Stimulated activated CD4-positive, alpha-beta T cell treated with anti-CD3 and anti-CD28 coated beads, Interleukin-1b, Interleukin-23, amount 100 ng/mL, for 1 hour (primary cell): ENCODE measurements at places on chromosomes 2 and 18.

GRCh38 chr2:171271971-171272436, 111.3 kb upstream of the TLK1 start:
- no peak for DNase-seq

- DNase-seq: no peak
Measured at GRCh38 chr18:11064106-11064505, 85.3 kb downstream of the PIEZO2 start.

DNA sequence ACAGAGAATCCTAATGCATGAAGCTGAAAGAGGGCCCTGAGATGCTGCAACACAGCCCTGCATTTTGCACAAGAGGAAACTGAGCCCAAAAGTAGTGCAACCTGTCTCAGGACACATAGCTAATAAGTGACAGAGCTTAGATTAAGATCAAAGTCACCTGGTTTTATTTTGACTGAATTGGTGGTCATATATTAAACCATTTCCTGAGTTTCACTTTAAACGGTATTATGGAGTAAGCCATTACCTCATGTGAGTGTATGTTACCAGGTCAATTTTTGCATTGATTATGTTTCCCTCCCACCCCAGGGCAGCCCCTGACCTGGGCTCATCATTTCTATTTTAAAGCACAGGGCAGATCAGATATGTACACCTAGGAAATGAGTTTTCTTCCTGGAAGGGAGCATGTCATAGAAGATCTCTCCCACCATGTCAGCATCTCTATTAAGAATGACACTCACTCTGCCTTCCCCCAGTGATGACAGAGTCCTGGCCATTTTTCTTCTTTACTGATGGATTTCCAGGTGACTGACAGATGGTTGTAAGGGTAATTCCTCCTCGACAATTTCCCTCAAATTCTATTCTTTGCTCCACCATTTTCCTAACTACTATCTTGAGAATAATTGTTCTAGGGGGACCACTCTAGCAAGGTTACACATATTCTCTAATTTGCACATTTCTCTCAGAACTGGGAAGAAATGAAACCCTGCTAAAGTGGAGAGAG, 441.3 kb upstream of the SLC14A2 start:
- DNase-seq: no peak

DNA sequence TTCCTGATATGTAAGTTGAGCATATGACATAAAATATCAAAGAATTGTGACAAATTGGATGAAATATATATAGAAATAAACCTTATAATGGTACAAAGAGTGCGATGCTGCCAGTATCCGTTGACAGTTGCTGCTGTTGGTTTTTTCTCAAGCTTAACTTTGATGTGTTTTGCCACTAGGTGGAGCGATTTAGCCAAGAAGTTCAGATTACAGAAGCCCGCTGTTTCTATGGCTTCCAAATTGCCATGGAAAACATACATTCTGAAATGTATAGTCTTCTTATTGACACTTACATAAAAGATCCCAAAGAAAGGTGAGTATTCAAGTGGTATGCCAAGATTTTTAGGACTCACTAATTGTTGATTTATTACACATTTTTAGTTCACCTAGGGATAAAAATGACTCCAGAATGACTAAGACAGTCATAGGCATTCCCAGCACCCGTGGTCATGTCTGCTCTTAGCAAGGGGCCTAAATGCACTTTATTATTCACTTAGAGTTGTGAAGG, 2.1 kb downstream of the RRM2 start:
- no peak for DNase-seq

DNA sequence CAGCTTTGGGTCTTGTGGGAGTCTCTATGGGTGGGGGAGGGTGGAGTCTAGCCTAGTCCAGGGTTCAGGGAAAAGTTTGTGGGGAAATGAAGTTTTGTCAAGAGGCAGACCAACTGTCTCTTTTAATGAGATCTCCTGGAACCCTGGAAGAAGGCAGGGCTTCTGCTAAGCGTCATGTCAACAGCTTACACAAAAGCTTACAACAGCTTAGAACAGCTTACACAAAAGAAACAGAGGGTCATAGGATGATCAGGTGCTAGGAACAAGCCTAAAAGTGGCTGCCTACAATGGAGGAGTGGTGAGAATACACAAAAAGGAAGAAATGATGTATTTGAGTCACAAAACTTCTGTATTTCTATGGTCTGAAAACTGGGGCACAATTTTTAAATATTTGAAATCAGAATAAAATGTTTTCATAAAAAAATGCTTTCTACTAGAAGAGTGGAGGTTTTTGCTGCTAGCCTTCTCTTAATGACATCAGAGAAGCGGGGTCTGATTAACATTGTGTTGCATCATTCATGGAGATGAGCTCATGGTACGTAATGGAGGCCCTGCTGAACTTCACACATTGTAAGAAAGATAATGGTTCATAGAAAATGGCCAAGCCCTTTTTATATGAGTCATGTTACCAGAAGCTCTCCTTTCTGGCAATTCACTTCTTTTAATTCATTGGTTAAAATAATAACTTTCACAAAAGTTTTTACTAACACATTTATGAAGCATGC, 351.0 kb downstream of the PIK3C3 start:
- DNase-seq: no peak

- DNase-seq: no peak
Measured at GRCh38 chr2:133717497-133717896, 149.2 kb upstream of the NCKAP5 start.

- no peak for DNase-seq
Measured at GRCh38 chr18:668260-668659, 10.8 kb downstream of the TYMS start.

DNA sequence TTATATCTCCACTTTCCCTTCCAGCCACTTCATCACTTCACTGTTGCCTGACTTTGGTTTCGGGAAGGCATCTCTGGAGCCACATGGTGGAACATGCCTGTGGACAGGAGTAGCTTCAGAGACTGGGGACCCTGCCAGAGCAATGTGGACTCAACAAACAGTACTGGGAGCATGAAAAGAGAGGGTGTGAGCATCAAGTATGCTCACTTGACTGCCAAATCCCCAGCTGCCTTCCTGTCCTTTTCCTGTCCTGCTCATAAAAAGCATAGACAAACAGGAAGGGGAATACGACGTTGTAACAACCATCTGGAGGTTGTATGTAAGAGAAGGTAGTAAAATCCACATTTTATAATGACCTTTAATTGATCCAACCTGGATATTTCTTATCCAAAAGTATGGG, 61.3 kb upstream of the CSRNP3 start:
- no peak for DNase-seq

- no peak for DNase-seq
Measured at GRCh38 chr2:32553829-32554432, 73.9 kb upstream of the TTC27 start.

DNA sequence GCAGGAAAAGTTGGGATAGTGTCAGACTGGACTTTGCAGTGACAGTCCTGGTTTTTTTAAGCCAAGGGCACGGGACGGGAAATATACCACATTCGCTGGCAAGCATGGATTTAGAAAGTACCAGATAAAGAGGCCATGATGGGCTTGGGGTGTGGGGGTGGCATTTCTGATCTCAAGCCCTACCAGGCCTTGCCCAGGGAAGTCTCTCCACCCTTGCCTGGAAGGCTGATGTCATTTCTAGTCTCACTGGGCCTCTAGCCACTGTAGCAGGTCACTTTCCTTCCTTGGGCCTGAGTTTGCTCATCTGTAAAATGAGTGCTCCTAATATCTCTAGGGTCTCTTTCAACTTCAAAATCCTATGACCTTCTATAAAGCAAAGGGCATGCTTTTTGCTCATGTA, 1.8 kb downstream of the ZBTB7C start:
- no peak for DNase-seq

GRCh38 chr2:71798266-71799012, 345.1 kb downstream of the DYSF start:
- no peak for DNase-seq

DNA sequence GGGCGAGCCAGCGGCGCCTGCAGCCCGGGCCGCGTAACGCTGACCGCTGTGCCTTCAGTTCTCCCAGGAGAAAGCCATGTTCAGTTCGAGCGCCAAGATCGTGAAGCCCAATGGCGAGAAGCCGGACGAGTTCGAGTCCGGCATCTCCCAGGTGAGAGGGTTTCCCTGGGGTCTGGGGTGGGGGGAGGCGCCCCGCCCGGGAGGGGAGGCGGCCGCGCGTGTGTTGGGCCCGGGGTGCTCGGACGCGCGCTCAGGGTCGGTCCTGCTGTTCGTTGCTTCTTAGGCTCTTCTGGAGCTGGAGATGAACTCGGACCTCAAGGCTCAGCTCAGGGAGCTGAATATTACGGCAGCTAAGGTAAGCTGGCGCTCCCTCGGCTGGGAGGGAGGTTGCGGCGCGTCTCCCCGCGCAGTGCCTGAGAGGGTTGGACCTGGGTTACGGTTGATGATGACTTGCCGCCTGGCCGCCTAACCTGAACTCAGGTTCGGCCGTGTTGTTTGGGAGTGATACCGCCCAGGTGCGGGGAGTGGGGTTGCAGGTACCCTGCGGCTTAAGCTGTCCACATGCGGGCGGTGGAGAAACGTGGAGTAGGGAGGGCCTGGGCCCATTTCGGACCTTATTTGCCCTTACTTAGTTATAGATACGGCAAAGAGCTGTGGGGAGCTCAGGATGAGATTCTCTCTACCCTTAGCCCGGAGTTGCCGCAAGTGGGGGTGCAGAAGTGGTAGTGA, 638 bp downstream of the RPS7 start:
- DNase-seq: no peak
